ENCODE measurements at places on chromosomes 5 and 9. TPM values are rescaled to one million over a fixed set of nuclear protein-coding genes. Genes with fewer than 3 reads are reported as not detected.

ANKRD55 gene
- total RNA-seq, result not detected

CATSPER3 gene
- total RNA-seq, result not detected

C6 gene
- not detected for total RNA-seq

HTR4 gene
- total RNA-seq, result not detected

MINAR2 gene
- total RNA-seq, result not detected

BARHL1 gene
- total RNA-seq, result not detected
